ENCODE measurements at places on chromosomes 5 and 9.

- no peak for DNase-seq
These were observed 53.4 kb upstream of the STXBP1 start for GRCh38 chr9:127558581-127559246.

DNA sequence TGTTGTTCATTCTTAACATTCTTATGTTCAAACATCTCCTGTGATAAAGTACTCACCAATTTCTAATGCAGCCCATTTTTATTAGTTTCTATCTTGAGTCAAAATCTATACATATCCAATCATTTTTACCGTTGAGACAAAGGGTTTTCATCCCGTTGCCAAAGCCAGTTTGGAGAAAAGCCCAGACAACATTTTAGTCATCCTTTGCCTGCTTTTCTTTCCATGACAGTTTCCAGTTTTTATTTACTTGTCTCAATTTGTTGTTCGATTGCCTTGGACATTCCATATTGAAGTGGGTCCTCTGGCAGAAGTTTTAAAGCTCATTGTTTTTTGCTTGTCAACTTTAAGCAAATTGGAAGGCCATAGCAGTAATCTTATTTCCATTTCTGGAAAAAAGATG is 123.9 kb downstream of the RAB3C start:
- no peak for DNase-seq

DNA sequence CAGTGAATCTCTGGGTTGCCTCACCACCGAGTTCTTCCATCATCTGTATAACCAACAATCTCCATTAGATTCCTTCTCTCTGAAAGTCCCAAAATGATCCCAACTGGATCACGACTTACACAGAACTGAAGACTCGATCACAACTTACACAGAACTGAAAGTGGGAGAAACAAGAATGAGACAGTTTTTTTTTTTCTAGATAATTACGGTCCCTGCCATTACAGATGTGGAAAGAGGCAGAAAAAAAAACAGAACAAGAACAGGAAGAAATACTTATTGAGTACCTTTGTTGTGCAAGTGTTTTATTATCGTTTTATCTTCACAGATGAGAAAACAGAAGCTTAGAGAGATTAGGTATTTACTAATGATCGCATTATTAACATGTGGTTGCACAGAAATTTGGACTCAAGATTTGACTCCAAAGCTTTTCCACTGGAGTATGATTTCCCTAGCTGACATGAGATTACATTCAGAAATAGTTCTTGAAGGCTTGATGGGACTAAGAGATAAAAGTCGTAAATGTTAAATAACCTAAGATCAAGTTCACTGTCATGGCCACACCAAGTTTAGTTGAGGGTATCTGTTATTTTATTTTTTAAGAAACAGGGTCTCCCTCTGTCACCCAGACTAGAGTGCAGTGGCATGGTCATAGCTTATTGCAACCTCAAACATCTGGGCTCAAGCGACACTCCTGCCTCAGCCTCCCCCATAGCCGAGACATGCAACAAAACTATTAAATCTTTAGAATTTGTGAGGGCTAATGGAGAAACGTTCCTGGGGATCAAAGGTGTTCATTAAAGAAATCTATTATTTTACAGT is 8.9 kb downstream of the PLK2 start:
- DNase-seq, result no peak

- no peak for DNase-seq
These were observed 14.2 kb upstream of the AGGF1 start for GRCh38 chr5:77015938-77016569.

DNA sequence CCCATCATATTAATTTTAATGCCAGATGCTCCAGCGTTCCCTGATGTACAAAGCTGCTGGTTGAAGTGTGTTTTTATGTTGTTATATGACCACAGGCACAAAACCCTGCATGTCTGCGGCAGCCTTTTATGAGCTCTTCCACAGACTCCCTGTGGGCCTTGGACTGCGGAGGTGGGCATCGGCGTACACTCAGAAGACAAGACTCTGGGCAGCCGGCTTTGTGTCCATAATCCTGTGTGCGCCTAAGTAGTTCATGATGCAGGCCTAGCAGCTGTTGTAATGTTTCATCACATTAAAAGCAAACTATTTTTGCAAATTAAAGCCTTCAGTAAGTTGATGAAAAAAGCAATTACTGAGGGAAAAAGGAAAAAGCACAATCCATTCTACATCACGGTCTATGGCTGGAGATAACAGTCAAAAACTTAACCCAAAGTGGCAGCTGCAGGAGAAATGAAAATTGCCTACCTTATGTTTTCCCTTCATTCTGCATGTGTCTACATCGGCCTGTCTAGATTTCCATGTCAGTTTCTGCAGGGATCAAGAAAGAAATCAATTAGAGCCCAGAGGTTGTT is 78.8 kb downstream of the SEMA6A start:
- DNase-seq, result no peak

DNA sequence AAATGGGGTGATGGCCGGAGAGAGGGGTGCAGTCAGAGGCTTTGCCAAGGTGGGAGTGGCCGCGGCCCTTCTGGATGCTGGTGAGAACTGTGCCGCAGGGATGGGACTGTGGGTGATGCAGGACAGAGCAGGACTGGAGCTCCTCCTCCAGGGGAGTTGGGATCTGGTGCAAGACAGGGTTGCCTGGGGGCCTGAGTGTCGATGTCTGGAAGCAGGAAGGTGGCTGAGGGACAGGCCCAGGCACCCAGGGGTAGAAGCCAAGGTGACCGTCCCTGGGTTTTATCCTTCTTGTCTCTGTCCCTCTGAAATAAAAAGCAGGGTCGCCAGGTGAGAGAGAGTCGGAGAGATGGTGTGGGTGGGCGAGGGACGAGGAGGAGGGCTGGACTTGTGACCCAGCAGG is 89.1 kb upstream of the IER5L start:
- DNase-seq, result no peak

- peak; percentile 14 for DNase-seq
These were observed 191.0 kb downstream of the ESM1 start for GRCh38 chr5:54794135-54794975.

- no peak for DNase-seq
These were observed 47.2 kb downstream of the ARHGEF28 start for GRCh38 chr5:73673161-73673591.

DNA sequence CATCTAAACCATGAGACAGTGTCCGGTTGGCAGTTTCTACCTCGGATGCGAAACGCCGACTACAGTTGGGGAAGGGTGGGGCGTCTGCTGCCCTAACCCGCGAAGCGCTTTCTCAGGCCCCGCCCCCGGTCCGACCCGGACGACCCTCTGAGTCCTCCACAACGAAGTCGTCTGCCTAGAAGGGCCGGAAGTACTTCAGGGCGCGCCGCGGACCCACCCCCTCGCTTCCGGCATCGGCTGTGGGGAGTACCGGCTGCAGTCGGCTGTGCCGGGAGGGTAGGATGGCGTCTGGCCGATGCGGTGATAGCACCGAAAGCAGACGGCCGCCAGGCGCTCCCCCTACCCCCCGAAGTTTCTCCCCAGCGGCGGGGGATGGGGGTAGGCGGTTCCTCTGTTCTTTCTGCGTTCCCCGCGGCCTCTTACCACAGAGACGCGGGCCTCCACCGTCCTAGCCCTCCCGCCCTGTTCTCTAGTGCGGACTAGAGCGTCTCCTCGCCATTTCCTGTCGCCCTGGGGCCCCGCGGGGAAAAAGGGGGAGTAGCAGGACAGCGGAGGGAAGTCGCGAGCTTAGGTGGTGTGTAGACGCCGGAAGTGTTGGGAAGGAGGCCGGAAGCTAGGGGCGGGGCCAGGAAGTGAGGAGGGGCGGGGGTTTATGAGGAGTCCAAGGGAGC is at the start of gene TRIM41:
Gene TRIM41, plus strand, starts transcription at position 224 of the 671 bp plus-strand sequence. CDS start 719 bp downstream, outside the sequence.
- peak; percentile 98 for DNase-seq

GRCh38 chr5:55557123-55557522 is 22.4 kb upstream of the PLPP1 start:
- no peak for DNase-seq

DNA sequence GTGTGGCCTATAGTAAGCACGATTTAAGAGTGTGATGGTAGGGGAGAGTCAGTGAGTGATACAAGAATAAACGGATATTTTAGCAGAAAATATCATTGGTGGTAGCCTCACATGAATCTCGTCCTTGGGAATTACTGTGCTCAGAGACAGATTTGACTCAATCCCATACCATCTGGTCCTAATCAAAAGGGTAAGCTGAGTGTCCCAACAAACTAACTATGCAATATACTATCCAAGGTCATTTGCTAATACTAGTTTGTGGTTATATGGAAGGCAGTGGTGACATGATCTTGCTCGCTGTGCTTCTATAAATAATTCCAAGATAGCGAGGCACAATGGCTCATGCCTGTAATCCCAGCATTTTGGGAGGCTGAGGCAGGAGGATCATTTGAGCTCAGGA is 103.2 kb downstream of the TRPM6 start:
- DNase-seq, result no peak

GRCh38 chr9:134297083-134297410 is 29.2 kb upstream of the RXRA start:
- DNase-seq, result no peak

- DNase-seq, result no peak
These were observed 180.7 kb downstream of the ERCC6L2 start for GRCh38 chr9:96056226-96056625.

DNA sequence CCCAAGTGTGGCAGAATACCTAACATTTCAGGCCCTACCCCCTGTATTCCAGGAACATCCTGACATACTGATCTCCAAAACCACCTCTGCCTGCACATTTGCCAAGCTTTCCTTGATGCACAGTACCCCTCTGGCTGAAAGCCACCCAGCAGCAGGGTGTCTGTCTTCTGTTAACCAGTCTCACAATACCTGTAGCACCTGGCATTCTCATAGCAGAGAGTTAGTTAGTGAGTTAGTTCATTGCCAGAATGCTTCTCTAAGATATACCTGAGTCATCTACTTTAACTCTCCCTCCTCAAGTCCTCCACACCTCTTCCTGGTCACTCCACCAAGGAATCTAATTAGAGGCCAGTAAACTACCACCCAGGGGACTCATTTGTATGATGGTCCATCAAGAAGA is 46.1 kb upstream of the IL7R start:
- no peak for DNase-seq

DNA sequence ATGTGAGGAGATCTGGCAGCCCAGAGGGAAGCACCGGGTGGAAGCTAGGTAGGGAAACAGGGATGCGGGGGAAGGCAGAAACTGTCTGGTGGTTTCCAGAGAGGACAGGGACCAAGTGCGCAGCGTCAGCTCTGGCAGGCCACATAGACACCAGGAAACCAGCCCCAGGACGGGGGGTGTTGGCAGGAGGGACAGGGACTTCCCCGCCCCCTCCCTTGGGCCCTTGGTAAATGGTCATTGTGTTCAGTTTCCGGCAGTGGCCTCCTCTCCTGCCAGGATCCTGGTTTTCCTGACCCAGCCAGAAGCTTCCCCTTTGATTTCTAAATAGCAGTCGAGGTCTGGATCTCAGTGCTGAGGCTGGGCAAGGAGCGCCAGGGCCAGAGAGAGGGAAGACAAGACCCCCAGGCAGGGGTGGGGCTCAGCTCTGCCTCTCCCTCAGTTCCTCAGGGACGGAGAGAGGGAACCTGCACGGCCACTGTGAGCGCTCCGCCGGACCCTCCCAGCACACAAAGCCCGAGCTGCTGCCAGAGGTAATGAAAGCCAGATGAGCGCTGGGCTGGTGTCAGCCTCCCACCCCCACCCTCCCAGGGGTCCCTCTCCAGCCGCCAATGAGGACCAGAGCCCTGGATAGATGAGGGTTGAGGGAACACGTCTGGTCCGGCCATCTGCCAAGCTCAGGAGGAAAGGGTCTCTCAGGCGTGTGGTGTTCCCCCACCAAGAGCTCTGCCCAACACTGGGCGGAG is 1.8 kb downstream of the RALGDS start:
- no peak for DNase-seq

DNA sequence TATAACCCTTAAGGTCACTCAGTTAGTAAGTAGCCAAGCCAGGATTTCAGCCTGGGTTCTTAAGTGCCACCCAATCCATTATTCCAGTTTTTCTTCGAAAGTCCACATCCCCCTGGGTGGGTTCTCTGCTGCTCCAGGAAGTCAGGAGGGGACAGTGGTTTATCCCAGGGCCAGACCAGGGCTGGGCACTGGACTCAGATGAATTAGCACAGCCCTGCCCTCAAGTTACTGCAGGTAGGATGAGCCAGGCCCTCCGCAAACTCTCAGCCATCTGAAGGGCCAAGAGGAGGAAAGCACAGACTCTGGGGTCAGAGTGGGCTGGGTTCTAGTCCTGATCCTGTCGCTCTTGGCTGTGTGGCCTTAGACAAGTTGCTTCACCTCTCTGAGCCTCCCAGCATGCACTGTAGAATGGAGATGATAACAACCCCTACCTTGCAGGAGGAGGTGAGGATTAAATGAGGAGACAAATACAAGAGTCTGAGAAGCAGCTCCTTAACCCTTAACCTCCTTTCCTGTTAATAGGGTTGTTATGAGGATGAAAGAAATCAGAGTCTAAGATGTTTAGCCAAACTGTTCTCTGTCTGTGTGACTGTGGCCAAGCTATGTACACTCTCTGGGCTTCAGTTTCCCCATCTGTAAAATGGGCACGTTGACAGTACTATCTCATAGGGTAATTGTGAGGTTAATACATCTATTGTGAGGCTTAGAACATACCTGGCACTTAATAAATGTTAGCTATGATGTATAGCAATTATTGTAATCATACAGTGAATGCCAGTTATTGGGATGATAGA is 6.8 kb upstream of the NEURL1B start:
- no peak for DNase-seq

GRCh38 chr9:78167356-78167755 is 68.5 kb upstream of the CEP78 start:
- no peak for DNase-seq

DNA sequence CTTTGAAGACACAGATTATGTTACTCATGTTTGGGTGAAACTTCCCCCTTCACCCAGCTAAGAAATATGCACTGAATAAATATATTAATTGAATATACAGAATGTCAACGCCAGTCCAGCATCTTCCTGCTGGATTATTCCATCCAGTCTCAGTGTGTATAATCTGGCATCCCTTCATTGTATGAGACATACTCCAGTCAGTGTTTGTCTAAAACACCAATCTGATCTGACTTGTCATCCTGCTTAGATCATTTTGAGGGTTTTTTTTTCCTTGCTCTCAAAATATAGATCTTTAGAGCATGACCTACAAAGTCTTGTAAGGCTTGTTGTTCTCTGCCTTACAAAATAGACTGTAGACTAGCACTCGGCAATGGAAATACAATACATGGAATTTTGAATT is 195.1 kb downstream of the SMARCA2 start:
- DNase-seq, result no peak

DNA sequence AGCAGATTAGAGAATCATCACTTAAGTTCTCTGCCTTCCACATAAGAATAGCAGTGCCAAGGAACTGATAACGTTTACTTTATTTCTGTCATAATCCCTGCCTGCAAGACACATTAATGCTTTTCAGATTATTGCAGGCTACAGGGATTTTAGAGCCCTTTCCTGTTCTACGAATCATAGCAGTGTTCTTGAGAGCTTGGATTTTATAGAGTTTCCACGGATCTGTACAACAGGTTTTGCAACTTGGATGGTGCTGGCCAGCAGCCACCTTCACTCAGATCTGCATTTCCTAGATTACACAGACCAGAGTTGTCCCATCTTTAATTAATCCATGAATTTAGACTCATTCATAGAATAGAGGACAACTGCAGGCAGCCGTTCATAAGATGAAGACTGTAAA is 38.1 kb downstream of the SLC12A2 start:
- no peak for DNase-seq

DNA sequence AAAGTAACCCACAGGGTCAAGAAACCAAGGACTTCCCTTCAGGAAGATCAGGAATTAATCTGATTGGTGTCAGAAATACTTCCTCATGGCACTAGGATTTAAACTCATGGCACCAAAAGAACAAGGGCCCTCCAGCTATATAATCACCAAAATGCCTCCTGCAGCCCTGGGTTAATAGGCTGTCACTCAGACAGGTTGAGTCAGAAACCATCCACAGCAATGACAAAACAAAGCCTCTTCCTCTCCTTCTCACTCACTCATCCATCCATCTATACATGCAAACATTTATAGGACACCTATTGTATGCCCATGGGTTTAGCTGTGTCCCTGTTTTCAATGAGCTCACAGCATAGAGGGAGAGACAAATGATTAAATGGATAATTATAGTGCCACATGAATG is 62.5 kb upstream of the SPOCK1 start:
- no peak for DNase-seq

Data from stimulated activated CD8-positive, alpha-beta memory T cell treated with anti-CD3 and anti-CD28 coated beads, Interleukin-15, amount 100 ng/mL, for 48 hours (primary cell).